ENCODE measurements at places on chromosomes 13 and 19.

- no peak for DNase-seq
Observed at GRCh38 chr13:111485491-111486250, 165.2 kb downstream of the TEX29 start.

GRCh38 chr19:16041299-16041990, 34.9 kb upstream of the TPM4 start:
- peak; percentile 67 for DNase-seq

DNA sequence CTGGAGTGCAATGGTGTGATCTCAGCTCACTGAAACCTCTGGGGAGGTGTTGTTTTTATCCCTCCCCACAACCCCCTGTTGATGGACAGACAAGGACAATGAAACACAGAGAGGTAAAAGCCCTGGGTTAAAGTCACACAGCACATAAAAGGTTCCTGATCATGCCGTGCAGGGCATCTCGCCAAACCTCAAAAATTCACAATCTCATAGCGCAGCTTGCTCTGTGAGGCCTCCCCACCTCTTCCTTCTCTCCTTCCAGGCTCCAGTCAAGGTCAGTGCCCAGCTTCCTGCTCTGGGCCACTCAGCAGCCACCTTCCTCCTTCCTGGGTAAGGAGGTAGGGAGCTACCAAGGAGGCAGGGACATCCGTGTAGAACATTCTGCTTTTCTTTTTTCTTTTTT, 2.3 kb downstream of the FUT2 start:
- no peak for DNase-seq

DNA sequence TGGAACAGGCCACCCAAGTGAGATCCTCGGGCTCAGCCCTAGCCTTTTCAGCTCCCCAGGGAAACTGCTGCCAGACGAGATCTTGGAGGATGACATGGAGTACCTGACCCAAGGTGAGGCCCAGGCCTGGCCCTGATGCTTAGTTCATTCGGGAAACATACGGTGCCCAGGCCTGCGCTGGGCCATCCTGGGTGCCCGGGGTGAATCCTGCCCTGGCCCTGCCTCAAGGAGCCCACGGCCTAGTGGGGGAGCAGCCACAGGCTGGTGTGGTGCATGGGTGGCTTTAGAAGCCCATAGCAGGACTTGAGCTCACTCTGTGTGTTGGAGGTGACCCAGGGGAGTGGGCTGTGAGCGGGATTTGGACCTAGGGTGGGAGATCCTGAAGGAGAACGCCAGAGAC, 10.1 kb downstream of the SIX5 start:
- no peak for DNase-seq

DNA sequence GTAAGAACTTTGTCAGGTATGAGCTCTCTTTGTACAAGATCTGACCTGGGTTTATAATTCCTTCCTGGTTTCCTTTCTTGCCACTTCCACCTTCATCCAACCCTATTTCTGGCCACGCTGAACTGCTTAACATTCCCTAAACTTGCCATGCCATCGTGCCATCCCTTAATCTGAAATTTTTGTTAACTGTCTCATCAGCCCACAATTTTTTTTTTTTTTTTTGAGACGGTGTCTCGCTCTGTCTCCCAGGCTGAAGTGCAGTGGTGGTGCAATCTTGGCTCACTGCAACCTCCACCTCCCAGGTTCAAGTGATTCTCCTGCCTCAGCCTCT, 144.6 kb downstream of the GGACT start:
- no peak for DNase-seq

GRCh38 chr13:111409413-111409812, 89.0 kb downstream of the TEX29 start:
- peak; percentile 55 for DNase-seq

GRCh38 chr19:8526345-8527091, 12.6 kb upstream of the ZNF414 start:
- peak; percentile 92 for DNase-seq

DNA sequence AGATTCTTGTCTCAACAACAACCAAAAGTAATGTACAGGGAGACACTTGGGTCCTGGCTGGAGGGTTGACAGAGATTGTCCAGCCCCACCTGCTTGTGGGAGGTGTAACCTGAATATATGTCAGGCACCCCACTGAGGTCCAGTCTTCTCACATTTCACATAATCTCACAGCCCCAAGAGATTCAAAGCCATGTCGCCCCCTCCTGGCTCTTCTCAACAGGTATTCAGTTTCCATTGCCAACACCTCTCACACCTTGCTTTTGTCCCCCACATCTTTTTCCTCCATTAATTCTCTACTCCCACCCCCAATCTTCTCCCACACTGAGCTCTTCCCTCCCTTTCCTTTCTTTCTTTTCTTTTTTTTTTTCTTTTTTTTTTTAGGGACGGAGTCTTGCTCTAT, 11.2 kb downstream of the UNC13A start:
- peak; percentile 64 for DNase-seq

- no peak for DNase-seq
Observed at GRCh38 chr13:81396192-81396591, 1055.3 kb upstream of the SPRY2 start.

- DNase-seq = no peak
Observed at GRCh38 chr13:110812121-110812868, 98.8 kb downstream of the ING1 start.

DNA sequence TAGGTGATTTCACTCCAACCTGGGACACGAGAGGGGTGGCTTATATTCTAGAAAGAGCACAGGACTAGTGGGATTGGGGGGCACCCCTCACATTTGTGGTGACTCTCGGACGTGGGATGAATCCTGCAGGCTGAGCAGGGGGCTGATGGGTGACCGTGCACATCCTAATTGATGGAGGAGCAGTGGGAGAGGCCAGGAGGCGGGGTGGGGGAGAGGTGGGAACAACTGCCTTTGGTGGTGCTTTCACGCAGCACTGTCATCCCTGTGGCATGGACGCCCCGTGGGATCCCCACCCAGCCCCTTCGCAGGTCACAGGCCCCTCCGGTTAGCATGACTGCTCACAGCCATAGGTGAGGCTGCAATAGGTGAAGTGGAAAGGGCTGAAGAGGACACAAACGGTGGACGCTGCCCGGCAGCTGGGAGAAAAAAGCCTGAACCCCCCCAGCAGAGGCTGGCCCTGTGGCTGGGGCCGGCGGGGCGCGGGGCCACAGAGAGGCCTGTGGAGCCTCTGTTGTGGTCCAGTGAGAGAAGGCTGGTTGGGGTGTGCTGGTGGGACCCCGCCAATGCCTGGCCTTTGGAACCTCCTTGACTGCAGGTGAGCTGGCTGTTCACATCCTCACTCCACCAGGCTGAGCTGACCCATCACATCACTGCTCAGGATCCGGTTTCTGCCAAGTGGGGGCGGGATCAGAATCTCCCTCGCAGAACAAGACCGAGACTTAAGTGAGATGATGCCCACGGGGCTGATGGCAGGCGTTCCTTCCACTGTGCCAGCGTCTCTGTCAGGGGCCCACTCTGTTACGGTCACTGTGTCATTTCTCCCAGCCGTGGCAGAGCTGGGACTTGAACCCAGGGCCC, 325.4 kb downstream of the TEX29 start:
- no peak for DNase-seq

DNA sequence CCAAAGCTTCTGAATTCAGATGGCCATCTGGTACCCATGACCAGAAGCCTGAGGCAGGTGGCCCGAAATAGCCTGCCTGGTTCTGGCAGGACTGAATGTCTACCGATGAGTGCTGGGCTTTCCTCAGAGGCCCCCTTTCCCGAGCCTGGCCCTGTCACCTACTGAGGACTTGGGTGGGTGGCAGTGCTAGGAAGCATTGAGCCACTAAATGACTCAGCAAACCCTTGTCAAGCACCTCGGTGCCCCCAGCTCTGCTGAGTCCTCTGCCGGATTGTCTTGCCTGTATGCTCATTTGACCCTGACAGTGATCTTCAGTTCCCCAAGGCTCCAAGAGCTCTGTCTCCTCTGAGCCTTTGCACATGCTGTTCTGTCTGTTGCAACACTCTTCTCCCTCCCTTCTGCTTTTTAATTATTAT, 17.9 kb downstream of the PPP1R37 start:
- no peak for DNase-seq

- peak; percentile 98 for DNase-seq
Observed at GRCh38 chr19:13846557-13847406, 30.2 kb upstream of the NANOS3 start.

DNA sequence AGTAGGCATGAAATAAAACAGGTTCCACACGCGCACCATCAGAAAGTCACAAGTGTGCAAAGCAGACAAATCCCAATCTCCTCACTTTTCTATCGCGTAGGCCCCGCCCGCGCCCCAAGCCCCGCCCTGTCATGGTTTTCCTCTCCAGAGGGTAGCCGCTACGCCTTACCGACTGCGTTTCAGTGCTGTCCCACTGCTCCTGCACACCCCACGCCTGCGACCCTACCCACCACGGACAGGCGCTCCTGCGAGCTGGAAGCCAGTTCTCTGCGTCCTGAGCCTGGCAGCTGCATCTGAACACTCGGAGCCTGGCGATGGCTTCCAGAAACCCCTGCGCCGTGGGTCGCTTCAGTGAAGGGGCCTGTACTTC, 379 bp upstream of the ZNF470 start:
- peak; percentile 58 for DNase-seq

DNA sequence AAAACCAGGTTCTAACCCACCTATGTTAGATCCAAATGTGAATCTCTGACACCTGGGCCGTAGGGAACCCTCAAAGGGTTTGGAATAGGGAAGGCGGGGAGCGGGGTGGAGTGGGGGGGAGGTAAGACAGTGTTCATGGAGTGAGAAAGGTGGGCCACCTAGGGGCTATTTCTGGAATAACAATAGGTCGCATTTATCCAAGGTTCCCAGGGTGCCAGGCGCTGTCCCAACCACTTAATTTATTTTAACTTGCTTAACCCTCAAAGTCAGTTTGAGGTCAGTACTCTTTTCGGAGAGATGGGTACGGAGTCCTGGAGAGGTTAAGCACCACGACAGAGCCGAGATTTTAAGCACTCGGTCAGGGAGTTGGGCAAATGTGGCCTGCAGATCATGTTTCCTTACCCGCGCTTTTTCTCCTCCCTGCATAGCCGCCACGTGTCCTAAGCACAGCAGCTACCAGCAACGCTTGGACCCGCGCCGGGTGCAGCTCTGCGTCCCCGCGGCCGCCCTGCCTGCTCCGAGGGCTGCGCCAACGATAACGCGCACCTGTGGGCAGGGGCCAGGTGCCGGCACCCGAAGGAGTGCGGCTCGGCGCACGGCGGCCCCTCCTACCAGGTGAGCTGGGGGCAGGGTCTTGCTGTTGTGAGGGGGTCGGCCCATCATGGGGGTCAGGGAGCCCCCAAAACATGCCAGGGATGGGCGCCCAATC, 25.0 kb upstream of the FXYD3 start:
- peak; percentile 87 for DNase-seq

- no peak for DNase-seq
Observed at GRCh38 chr13:71430681-71431080, 436.3 kb downstream of the DACH1 start.

DNA sequence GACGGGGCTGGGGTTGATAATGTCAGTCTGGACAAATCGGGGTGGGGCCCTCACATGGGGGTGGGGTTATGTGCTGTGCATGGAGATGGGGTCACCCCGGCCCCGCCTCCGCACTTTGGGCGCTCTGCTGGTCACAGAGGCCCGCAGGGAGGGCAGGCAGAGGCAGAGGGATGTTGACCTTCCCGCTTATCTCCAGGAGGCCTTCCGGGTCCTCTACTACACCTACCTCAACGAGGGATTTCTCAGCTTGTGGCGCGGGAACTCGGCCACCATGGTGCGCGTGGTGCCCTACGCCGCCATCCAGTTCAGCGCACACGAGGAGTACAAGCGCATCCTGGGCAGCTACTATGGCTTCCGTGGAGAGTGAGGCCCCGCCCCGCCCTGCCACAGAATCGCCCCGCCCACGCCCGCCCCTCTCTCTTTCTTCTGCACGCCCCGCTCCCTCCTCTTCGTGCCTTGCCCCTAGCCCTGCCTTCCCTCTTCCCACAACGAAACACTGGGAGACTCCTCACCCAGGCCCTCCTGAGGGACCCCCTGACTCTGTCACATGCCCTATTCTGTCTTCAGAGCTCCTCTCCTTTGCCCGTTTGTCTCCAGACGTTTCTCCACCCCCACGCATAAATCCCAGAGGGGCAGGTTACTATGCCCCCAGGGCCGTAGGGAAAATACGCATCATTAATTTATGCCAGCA, 32.8 kb downstream of the TMEM161A start:
- peak; percentile 85 for DNase-seq

DNA sequence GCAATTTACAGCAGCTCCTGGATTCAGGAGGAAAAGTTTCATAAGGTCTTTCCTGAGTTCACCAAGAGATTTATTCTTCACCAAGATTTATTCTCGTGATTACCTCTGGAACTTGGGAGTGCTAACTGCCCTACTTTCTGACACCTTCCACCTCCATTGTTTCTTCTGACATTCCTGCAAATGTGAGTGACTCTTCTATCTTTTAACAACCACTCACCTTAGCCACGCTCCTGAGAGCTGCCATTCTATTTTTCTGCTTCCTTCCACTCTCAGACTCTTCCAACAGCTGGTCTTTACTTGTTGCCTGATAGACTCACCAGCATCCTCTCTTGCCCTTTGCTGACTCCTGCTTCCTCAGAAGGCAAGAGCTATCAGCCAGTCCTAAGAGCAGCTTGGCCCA, 11.5 kb upstream of the CBY2 start:
- no peak for DNase-seq

- DNase-seq = no peak
Observed at GRCh38 chr19:5006201-5006600, 37.3 kb downstream of the KDM4B start.

DNA sequence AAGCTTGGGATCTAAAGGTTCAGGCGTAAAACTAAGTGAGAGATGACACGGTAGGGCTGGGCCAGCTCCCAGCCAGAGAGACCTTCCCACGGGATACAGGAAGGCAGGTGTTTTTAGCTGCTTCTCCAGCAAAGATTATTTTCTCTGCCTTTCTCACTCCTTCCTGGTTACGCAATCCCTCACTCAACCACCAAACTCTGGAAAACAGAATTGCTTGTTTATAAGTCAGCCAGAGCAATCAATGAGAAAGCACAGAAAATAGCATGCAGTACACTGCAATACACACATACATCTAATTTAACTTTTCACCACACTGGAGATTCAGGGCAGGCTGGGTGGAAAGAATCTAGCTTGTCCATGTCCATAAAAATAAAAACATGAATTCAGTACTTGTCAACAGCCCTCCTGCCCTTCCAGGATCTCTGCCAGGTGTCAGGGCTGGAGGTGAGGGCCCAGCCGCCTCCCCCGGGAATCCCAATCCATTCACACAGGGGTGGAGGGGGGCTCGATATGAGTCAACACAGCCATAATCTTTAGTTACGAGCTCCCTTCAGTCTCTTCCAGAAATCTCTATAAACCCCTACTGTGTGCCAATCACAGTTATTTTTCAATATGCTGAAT, 12.2 kb downstream of the RHPN2 start:
- DNase-seq = peak; percentile 51

- no peak for DNase-seq
Observed at GRCh38 chr19:21454901-21455300, 50.5 kb upstream of the ZNF429 start.

DNA sequence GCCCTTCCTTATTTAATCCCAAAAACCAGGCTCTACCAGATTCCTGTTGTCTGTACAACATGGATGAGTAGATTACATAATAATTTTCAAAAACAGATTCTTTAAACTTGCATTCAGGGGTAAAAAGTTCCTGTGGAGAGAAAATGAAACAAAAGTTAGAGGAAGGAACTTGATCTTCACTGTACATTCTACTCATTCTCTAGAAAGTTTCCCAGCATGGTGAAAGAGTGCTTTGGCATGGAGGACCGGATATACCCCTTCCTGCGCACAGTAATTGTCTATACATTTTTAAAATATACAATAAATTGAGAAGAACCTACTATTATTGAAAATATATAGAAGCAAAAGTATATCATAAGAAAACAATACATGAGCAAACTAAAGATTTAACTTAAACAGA, 274.2 kb downstream of the ITGBL1 start:
- DNase-seq = no peak
